ENCODE measurements at places on chromosomes 7 and 10.

GRCh38 chr10:59601985-59602384 lies 107.7 kb downstream of the SLC16A9 start:
- no peak for DNase-seq

DNA sequence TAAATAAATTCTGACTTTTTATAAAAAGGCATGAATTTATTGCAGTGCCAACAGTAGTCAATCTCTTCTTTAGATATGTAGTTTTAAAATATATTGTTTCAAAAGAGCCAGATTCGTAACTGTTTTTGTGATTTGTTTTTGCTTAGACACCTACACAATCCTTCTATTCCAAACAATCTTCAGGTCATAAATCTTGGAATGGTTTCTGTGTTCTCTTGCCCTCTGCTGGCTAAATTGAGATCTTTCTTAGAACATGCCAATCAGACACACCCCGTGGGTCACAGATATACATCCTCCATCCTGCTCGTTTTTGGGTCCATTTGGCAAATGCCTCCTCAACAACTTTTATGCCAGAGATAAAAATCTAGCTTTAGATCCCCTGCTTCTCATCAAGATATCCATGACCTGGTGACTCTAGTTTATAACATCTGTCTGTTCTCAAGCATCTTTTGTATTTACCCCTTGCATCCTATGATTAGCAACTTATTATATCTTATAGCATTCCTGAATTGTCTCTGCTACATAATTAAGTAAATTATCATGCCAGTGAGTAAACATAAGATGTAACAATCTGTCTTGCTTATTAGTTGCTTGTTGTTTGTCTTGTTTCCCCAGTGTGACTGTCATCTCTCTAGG lies 35.3 kb upstream of the IFRD1 start:
- DNase-seq = no peak

GRCh38 chr7:137403353-137403695 lies 59.8 kb upstream of the PTN start:
- no peak for DNase-seq

- DNase-seq = no peak
Observed at GRCh38 chr10:67259319-67259929, 333.6 kb downstream of the LRRTM3 start.

GRCh38 chr10:104424719-104425118 lies 71.1 kb downstream of the CFAP58 start:
- no peak for DNase-seq

DNA sequence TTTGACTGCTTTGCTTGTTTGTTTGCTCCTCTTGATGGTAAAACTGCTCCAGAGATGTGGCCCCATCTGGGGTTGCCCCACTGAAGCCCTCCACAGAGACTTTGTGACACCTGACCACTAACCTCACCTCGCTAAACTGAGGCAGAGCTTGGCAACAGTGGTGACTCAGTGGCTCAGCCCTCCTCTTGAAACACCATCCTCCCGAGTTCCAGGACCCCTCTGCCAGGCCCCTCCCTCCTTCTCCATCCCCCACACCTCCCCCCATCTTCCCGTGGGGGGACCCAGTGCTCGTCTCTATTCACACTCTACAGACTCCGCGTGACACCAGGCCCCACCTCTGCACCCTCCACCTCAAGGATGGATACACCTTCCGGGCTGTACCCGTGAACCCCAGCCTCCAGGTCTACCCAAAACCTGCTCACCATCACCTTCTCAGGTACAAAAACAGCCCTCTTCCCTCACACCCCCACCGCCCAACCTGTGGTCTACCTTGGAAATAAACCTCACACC lies 19.0 kb upstream of the RET start:
- no peak for DNase-seq

GRCh38 chr7:149719050-149719899 lies 54.1 kb downstream of the ZNF467 start:
- no peak for DNase-seq

- DNase-seq = no peak
Observed at GRCh38 chr10:81953420-81953819, 78.4 kb downstream of the NRG3 start.

DNA sequence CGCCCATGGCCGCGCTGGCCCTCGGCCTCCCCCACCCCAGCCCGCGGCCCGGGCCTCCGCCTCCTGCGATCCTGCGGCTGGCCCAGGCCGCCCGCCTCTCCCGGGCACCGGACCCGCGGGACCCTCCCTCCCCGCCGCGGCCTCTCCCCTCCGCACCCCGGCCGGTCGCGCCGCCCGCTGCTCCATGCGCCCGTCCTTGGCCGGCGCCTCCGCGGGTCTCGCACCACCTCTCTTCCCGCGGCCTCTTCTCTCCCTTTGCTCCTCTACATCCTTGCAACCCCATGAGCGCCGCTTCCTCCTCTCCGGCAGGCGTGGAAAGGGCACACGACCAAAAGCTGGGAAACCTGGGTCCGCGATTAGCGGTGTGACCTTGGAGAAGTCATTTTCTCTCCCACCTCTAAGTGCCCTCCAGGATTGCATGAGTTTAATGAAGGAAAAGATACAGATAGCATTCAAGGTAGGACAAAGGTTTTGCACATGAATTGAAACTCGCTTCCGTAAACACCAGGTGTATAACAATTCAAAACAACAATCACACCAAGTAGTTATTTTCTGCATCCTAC lies 448 bp upstream of the SRPK2 start:
- no peak for DNase-seq

GRCh38 chr7:46589286-46589685 lies 668.2 kb upstream of the IGFBP3 start:
- no peak for DNase-seq

GRCh38 chr10:111873621-111874135 lies 309.9 kb downstream of the GPAM start:
- no peak for DNase-seq

- DNase-seq = no peak
Observed at GRCh38 chr10:13316635-13317311, 16.9 kb upstream of the PHYH start.

DNA sequence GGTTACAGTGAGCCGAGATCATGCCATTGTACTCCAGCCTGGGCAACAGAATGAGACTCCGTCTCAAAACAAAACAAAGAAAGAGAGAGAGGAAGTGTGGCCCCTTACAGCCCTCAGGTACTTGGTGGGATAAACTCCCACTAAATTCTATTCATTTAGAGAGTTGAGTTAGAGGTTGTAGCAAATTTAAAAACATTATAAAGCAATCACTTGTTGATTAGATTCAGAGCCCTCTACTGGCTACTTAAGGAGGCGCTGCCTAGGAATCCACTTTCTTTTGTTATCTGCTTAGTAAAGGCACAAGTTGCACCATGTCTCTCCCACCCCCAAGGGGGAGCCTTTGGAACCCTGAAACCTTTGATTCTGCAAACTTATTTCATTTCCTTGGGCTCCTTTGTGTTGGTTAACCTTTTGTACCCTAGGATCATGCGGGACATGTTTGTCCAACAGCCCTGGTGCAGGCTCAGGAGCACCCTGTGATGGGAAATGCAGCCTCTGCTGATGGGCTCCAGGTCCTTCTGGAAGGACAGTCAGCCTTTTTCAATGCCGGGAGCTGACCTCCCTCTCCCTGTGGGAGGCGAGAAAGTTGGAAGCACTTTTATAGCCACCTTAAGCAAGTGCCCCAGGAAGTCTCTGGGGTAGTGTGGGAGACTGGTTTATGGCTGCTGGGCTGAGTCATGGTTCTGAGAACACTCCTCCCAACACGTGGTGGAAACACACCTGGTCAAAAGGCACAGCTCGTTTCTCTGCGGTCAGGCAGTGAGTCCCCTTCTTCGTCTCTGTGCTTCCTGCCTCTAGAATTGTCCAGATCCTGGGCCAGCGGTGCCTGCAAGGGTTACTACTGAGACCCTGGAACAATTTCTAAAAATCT lies 2.3 kb downstream of the HKDC1 start:
- DNase-seq = no peak

DNA sequence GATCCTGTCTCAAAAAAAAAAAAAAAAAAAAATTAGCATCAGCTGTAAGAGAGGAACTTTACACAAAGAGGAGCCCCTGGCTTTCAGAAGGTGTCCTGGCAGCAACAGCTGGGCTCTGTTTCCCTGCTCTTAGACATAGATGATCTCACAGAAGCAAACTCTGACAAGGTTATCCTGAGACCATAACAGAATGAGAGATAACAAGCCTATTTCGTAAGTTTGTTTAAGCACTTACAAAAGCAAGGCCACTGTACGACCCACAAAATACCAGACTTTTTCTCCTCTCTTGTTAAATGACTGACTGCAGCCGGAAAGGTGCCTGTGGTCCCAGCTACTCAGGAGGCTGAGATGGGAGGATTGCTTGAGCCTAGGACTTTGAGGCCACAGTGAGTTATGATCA lies 33.3 kb upstream of the OTUD1 start:
- DNase-seq = no peak

GRCh38 chr7:74042746-74043522 lies 15.0 kb downstream of the ELN start:
- DNase-seq = no peak

Data from stimulated activated CD4-positive, alpha-beta T cell treated with anti-CD3 and anti-CD28 coated beads, Interleukin-1b, Interleukin-23, amount 100 ng/mL, for 1 hour (primary cell).